T follicular helper cell (primary cell): ENCODE measurements at places on chromosomes 3 and 15.

DNA sequence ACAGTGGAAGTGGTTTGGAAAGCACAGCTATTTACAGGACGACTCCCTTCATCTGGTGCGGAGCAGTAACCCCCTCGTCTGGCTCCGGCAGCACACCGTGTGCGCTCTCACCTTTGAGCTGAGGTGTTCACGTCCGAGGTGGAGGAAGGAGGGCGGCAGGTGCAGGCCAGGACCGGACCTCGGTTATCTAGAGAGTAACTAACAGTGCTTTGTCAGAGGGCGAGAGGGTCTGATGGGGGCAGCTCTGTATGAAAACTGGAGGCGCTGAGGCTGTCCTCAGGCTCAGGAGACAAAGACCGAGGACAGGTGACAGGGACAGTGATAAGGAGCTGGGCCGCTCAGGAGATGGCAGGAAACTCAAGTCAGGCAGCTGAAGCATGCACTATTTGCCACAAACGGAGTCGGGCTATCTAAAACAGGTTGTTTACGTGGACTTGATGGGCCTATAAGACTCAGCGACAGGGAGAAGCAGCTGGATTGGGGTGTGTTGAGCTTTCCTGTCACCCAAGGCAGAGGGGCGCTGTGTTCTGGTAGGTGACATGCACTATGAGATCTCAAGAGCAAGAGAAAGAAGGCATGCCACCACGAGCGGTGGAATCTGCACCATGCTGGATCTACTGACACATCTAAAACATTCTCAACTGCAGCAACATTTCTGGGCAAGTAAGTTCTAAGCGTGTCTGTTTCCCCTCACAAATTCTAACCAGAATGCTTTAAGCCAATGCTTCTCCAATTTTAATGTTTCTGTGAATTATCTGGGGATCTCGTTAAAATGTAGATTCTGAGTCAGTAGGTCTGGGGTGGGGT is 155.2 kb downstream of the XXYLT1 start:
- DNase-seq, result no peak

- DNase-seq, result no peak
These were observed 143.6 kb upstream of the PFN2 start for GRCh38 chr3:150114273-150114672.

DNA sequence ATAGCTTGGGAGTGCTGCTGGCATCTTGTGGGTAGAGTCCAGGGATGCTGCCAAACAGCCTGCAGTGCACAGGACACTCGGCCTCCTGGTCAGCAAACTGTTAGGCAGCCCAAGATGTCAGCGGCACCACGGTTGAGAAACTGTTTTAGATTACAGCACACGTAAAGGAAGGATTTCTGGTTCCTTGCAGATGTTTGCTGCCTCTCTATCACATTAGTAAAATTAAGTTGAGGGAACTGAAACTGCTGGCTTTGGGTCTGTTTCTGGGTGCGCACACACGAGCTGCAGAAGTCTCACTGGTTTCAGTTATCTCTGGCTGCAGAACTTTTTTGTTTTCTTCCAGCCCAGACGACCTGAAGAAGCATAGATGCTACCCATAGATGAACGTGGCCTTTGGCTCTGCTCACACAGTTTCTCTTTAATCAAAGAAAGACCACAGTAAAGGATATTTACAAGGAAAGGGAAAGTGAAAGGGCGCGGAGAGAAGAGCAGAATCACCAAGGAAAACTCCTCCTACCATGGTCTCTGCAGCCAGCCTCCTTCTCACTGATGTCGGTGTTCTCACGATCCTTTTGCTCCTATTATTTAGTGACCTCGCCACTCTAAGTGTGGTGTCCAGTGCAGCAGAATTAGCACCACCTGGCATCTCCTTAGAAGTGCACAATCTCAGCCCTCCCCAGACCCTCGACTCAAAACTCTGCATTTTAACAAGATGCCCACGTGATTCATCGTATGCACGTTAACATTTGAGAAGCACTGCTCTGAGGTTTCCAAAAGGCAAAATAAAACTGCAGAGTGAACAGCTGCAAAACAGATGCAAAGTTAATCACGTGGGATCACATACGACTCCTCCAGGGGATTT is 50.6 kb upstream of the AKAP13 start:
- DNase-seq, result no peak

DNA sequence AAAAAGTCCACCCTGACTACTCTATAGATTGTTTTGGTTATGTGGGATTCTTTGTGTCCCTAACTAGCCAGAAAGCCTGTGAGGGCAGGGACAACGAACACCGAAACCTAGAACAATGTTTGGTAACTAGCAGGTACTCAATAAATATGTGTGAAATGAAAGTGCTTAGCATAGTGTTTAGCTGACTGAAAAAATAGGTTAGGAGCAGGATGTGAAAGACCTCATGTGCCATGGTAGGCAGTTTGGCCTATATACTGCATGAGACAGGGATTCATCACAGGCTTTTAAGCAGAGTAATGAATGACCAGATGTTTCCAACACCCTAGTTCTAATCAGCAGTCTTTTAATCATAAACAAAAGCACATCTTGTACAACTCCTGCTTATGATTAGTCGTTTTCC is 64.2 kb downstream of the MYO5A start:
- DNase-seq, result no peak

DNA sequence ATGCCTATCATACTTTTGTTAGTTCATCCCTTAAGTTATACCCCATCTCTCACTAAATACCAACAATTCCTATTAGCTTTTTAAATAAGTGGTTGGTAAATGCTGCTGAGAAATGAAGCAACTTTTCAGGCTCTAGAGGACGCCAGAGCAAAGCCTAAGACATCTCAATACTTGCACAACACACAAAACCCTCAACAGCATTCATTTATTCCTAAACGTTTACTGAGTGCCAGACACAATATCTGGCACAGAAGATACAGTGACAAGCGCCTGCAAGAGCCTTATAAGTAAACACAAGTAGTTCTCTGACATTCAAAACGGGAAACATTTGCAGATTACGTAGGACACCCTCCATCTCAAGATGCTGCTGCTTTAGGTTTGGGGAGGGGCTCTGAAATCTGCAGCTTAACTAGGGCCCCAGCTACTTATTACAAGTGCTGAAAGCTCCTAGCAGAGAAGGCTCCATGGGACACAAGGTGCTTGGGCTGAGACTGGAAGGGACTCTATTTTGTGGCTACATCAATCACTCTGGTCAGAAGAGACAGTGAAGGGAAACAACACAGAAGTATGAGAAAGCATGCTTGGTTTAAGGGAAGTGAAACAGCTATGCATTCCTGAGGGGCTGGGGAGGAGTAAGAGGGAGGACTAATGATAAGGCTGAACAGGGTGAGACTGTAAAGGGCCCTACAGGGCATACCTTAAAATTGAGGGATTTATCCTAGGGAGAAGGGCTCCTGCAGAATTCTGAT is 311.3 kb downstream of the PLCL2 start:
- no peak for DNase-seq

- DNase-seq, result no peak
These were observed 27.9 kb upstream of the PDE8A start for GRCh38 chr15:84953726-84954125.

- DNase-seq, result no peak
These were observed 111.0 kb downstream of the ADAMTS17 start for GRCh38 chr15:100230784-100231183.

GRCh38 chr15:87675271-87675670 is 581.3 kb downstream of the NTRK3 start:
- DNase-seq, result no peak

DNA sequence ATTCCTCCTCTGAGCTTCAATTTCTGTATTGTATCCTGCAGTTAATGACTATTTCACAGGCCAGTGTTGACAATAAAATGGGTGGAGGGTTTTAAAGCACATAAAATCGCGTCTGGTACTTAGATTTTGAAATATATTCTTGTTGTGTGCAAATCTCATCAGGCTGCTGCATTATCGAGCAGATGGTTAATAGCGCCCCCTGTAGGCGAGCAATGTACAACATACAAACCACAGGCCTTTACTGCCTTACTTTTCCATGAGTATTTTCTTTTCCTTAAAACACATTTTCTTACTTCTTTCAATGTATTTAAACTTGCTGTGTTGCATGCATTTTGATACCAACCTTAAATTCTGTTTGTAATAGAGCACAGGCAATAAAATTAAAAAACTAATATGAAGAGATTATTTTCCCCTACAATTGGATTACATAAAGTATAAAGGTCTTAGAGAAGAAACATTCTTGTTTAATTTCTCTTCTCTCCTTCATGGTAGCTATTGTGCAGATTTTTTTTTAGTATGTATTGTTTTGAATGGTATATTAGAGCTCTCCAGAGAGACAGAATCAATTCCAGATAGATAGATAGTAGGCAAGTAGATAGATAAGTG is 608.4 kb downstream of the CADM2 start:
- DNase-seq, result peak; percentile 4

DNA sequence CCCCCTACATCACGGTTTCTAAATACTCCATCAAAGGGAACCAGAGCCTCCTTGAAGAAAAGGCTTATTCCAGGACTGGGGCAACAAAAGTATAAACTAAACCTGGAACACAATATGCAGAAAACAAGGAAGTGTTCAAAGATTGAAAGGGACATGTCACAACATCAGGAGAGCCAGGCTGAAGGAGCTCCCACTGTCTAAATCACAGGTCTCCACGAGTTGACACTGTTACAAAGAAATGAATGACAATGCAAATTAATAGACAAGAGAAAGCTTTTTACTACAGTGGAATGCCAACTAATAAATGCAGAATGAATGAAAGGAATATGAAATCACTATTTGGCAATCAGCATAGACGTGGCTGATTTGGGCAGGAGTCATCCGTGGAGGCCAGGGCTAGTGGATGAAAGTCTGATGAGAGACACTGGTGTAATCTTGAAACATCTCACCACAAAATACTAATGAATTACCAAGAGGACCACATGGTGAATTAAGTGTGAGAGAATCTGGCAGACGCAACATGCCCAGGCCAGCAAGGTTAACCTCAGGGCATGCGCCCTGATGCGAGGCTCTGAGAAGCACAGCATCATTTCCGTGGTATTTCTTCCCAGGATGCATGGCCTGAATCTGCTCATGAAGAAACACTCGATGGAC is 123.8 kb upstream of the TJP1 start:
- no peak for DNase-seq

- DNase-seq, result no peak
These were observed 235.5 kb upstream of the IGF1R start for GRCh38 chr15:98412852-98413251.

- no peak for DNase-seq
These were observed 36.0 kb upstream of the LEKR1 start for GRCh38 chr3:156790156-156790555.

DNA sequence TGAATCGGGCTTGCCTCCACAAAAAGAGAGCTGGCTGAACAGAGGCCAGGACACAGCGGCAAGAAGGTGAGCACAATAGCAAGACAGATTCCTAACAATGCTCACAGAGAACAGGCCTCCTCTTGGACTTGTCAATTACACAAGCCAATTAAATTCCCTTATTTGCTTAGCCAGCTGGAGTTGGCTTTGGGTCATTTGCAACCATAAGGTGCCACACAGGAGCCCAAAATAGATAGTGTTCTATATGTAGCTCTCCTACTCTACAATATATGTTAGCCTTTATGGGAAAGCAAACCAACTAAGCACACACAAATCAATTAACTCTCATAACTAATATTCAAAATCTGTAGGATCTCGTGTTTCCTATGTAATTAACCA is 335.6 kb downstream of the FOXP1 start:
- DNase-seq, result no peak

DNA sequence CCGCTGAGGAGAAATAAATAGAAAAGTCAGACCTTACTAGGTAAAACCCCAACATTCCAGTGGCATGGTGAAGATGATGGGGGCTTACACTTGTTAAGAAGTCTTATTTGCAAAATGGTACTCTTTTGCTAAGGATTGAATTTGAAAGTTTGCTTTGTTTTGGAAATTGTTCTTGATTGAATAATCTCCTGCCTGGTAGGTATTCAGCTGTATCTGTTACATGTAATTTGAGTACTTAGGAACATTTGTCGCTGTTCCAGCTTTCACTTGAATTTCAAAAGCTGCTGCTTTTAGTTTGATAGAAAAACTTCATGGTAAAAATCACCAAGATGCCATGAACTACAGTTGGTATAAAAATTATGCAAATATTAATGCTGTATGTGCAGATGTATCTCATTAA is 44.6 kb downstream of the TFG start:
- DNase-seq, result no peak

- no peak for DNase-seq
These were observed 31.9 kb upstream of the RPP14 start for GRCh38 chr3:58274027-58274614.

DNA sequence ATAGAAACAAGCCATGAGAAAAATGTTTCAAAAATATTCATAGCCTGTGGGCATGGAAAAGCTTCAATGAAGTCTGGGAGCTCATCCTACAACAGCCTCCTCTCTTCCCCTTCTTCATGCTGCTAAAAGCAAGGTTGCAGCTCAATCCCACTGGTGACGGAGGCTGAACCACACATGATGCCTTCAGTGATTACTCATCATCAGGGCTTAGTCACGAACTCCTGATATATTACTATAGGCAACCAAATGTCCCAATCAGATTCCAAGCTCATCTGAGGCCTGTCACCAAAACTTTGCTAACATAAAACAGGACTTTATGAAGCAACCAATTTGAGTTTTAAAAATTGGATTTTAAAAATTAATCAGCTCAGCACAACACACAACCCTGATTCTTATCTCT is 24.0 kb upstream of the SLC24A5 start:
- no peak for DNase-seq

GRCh38 chr3:58375254-58375653 is 42.6 kb downstream of the PXK start:
- no peak for DNase-seq

DNA sequence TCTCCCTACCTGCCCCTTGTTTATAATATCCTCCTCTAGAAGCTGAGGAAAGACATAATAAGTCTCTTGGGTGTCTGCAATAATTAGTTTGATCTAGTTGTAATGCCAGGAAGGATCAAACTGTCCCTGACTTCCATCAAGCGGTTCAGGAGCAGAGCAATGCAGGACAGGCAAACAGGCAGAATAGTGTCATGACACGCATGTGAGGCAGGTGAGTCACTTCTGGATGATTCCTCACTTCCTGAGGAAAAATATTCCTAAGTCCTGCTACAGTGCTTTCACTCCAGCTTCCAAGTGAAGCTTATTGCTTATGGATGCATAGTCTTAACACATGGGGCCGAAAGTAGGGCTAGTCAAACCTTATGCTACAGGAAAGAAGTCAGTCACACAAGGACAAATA is 85.8 kb downstream of the GREM1 start:
- DNase-seq, result no peak

DNA sequence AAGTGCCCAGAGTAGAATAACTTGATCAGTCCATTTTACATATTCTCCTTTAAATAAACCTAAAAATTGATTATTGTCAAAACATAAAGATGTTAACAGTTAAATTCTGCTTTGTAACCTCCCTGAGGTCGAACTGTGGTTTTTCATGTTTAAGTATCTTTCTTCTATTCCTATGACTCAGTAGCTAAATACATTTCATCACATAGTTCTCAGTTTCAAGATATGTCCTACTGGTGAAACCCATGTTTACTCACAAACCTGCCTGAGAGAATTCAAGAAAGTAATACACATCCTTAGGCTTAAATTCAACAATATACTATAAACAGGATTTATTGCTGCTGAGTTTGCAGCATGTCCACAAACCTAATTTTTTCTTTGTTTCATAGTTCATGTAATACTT is 692.9 kb downstream of the ZPLD1 start:
- DNase-seq, result no peak

- no peak for DNase-seq
These were observed 604 bp downstream of the ISL2 start for GRCh38 chr15:76337059-76337695.

GRCh38 chr3:160801386-160802118 is 45.5 kb downstream of the PPM1L start:
- DNase-seq, result no peak

GRCh38 chr3:111284503-111285183 is 213.0 kb downstream of the NECTIN3 start:
- DNase-seq, result no peak
